Dermis microvascular lymphatic vessel endothelial cell (primary cell): ENCODE measurements at places on chromosomes 2 and 18. TPM values are rescaled to one million over a fixed set of nuclear protein-coding genes. Genes with fewer than 3 reads are reported as not detected.

The CCDC121 gene
- total RNA-seq = 1.0 and 1.3 TPM in 2 replicates

The RAB12 gene
- 39.3 and 44.1 TPM in 2 replicates for total RNA-seq

The CXCR2 gene
- not detected in 2 replicates for total RNA-seq

The CROCC2 gene
- not detected in 2 replicates for total RNA-seq

The PROKR1 gene
- total RNA-seq = under 0.01 TPM in 2 replicates

The ANKRD44 gene
- 3.6 and 10.4 TPM in 2 replicates for total RNA-seq

The ASB1 gene
- total RNA-seq = 5.8 and 7.1 TPM in 2 replicates

The SLC40A1 gene
- total RNA-seq = 105 and 319 TPM in 2 replicates

The RESP18 gene
- total RNA-seq = not detected in 2 replicates

The AQP4 gene
- total RNA-seq = not detected in 2 replicates

The LOXL3 gene
- 0.77 and 2.0 TPM in 2 replicates for total RNA-seq

The CCDC68 gene
- 0.26 and 0.51 TPM in 2 replicates for total RNA-seq

The BZW1 gene
- total RNA-seq = 413 and 560 TPM in 2 replicates

The TMEM198 gene
- total RNA-seq = not detected in 2 replicates

The HADHB gene
- 117 and 132 TPM in 2 replicates for total RNA-seq

The HOXD13 gene
- under 0.01 TPM in 1 of 2 replicates, not detected in the other for total RNA-seq

The UGT1A10 gene
- total RNA-seq = not detected in 2 replicates

The GRP gene
- not detected in 2 replicates for total RNA-seq

The ATG16L1 gene
- 23.7 and 26.6 TPM in 2 replicates for total RNA-seq

The AKAIN1 gene
- total RNA-seq = not detected in 2 replicates

The EIF4E2 gene
- total RNA-seq = 85.3 and 94.7 TPM in 2 replicates
